ENCODE measurements at places on chromosomes 6 and 20.

- no peak for DNase-seq
Measured at GRCh38 chr20:51338692-51339440, 203.7 kb downstream of the NFATC2 start.

DNA sequence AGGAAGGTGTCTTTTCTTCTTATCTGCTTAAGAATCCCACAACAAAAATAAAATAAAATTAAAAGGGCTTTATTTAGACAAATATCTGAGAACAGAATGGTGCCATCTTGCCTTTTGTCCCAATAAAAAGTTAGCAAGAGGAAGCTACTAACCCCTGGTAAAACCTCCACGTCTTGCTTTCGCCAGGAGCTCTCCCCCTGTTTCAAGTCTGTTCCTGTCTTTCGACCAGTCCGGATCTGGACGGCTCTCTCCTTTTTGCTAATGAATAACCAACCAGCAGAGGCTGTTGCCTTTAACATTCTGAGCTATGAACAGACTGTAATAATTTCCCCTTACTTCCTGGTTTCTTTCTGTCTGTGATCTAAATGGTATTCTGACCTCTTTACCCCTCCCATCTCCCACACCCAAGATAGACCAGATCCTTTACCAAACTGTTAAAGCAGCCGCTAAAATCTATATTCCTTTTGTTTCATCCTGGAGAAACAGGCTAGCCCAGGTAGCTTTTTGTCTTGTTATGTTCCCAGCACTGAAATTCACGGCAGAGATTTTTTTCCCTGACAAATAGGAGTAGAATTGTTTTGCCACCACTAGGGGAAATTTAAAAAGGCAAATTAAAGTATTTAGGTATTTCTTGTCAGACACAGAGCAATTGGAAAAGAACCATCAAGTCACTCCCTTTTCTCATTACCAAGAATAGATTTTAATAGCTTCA lies at the start of gene FRK:
FRK (minus strand) TSS at position 320 of the 712 bp plus-strand sequence. CDS start 580 bp downstream, outside the sequence.
- no peak for DNase-seq

DNA sequence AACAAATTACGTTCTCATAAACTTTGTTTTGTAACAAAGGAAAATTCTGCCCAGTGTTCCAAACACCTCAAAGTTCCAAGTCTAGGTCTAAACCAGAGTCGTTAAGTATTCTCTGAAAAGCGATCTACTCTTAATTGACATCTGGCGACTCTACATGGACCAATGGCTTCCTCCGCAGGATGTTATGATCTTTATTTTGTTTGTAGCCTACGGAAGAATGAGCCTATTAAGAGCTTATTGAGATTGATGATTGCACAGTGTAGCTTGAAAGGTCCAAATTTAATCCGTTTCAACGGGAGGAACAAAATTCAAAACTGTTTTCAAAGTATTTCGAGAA lies 61.1 kb downstream of the FAM217A start:
- peak; percentile 98 for DNase-seq

DNA sequence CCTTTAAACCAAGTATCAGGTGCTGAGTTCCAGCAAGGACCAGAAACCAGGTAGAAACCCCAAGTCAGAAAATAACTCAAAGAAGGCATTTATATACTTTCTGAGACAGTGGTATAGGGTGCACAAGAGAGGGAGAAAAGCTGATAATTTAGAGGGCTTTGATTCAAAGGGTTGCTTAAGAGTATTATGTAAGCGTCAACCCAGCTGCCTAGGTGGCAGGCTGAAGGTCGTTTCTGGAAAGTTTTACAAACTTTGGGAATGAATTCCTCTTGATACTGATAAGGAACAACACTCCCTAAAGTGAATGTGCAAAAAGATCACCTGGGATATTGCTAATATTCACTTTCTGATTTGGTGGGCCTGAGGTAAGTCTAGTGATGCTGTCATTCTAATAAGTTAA lies 800.7 kb downstream of the MAFB start:
- DNase-seq, result no peak

DNA sequence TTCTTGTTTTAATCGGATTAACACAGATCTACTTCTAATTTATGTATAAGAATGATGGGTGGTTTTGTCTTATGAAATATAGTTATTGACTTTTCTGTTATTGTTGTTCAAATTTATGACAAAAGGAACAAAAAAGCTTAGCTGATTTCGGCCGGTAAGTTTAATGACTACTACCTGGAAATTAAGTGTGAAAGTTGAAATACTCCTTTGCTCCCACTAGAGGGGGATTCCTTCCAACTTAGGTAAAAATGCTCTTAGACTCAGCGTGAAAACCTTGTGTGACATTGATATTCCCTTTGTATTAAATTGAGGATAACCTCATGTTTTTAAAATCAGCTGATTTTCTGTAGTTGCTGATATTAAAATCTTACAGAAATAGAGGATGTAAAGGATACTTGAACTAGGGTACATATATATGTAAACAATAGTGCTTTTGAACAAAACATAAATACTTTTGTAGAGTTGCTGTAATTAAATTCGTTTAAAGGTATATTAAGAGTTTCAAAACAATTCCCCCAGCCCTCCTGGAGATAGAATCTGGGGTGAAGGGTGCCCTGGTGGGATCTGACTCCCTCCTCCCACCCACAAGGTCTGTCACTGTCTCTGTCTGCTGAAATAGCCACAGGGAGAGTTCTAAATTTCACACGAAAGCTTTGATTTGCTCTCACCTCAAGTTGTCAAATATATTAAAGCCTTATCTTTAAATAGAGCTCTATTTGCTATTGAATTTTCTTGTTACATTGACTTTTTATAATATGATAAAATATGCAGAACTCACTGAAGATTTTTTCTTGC lies 257.5 kb downstream of the ARID1B start:
- DNase-seq, result peak; percentile 52

- DNase-seq, result no peak
Measured at GRCh38 chr20:50304923-50305635, 114.4 kb downstream of the CEBPB start.

DNA sequence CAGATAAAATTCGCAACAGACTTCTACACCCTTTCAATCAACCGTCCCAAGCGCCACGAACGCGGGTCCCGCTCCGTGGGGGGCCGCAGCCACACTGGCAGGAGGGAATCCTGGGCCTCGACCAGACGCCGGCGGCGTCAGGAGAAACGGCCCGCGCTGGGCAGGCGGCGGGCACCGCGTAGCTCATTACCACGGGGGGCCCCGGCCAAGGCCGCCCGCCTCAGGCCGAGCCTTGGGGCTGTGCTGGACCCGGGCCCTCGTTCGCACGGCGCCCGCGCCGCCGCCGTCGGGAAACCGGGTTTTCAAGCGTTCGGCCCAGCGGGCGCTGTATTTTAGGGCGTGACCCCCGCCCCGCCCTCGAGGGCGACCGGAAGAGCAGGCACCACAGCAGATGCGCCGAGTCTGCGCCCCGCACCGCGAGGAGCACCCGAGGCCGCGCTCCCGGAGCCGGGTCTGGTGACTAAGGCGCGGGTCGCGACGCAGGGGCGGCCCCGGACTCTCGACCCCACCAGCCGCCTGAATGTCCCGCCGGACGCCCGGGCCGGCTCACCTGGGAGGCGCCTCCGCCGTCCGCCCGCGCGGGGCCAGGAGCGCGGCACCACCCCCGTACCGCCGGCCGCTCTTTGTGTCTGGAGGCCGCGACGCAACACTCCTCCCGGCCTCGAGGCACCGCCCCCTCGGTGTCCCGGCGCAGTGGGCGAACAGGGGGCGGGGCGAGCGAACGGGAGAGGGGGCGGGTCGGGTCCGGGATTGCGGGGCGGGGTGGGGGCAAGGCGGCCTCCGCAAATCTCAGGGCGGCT lies at the start of gene NINL:
NINL (minus strand) TSS at position 627 of the 800 bp plus-strand sequence. CDS start 58,944 bp downstream, outside the sequence.
- peak; percentile 89 for DNase-seq

DNA sequence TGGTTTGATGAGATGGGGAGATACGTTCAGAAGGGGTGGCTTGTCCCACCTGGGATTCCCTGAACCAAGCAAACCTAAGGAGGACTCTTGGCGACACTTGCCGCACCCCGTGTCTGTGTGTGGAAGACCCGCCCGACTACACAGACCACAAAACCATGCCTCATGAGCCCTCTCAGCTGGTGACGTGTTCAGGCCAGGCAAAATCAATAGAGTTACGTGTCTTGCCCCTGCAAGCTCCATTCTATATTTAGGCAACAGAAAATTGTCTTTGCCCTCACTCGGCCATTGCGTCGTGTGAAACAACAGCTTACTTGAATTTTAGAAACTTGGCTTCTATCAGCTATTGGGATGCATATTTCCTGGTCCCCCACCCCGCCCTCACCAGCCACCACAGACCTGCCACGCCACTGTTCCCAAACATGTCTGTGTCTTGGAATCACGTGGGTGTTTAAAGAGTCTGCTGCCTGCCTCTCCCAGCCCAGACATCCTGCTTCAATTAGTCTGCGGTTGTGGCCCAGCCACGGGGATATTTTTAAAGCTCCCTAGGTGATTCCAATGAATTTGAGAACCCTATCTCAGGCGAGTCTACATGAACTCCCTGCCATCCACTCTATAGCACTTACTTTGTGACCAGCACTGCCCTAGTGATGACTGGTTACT lies 279.2 kb upstream of the EXOC2 start:
- no peak for DNase-seq
